Smooth muscle cell of bladder (primary cell): ENCODE measurements at places on chromosomes 6 and 20. TPM values are rescaled to one million over a fixed set of nuclear protein-coding genes. Genes with fewer than 3 reads are reported as not detected.

TMEM244 gene
- not detected in 2 replicates for total RNA-seq

HFE gene
- 13.7 and 16.8 TPM in 2 replicates for total RNA-seq

HNF4A gene
- total RNA-seq, result not detected in 2 replicates

LGSN gene
- total RNA-seq, result under 0.01 TPM in 2 replicates

ARFGEF2 gene
- total RNA-seq, result 47.1 and 50.5 TPM in 2 replicates

TRDN gene
- total RNA-seq, result not detected in 2 replicates

WFDC12 gene
- not detected in 2 replicates for total RNA-seq

TNFRSF6B gene
- total RNA-seq, result 0.65 and 1.3 TPM in 2 replicates
